ENCODE measurements at places on chromosomes 11 and 22. TPM values are rescaled to one million over a fixed set of nuclear protein-coding genes. Genes with fewer than 3 reads are reported as not detected.

The NCR3LG1 gene
- 0.99 TPM for polyA plus RNA-seq

- no peak for DNase-seq
Measured at GRCh38 chr22:23230348-23231068, 50.2 kb downstream of the BCR start.

DNA sequence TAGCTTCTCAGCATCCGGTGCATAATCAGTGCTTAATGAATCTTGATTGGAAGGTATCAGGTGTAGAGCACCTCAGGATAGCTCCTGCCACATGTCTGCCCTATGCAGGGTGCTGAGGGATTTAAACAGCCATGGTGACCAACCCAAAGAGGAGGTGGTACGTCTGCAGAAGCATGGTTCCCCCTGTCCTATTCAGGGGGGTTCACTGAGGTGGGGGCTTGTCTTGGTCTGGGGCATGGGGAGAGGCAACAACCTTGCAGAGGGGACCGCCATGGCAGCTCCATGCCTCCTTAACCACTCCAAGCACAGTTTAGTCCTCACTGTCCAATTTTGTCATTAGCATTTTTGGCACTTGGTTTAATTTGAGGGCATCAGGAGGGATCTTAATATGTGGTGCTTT, 24.9 kb downstream of the UBE2L3 start:
- no peak for DNase-seq

DNA sequence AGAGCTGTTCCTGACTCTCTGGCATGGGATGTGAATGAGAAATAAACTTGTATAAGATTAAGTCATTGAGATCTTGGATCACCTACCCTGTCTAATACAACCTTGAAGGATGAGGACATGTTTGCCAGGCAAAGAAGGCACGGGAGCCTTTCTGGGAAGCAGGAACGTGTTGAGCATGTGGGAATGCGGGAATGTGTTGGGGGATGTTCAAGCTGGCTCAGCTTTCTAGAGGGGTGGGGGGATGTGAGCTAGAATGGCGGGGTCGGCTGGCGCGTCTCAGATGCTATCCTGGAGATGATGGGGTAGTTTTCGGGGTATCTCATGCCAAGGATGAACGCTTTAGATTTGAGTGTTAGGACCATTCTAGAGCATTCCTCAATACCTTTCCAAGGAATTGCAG, 227.1 kb downstream of the DSCAML1 start:
- DNase-seq, result no peak

The SYT12 gene
- 0.16 TPM for polyA plus RNA-seq

GRCh38 chr11:116832350-116833290, 2.9 kb downstream of the APOC3 start:
- DNase-seq, result no peak

GRCh38 chr11:61145228-61146005, 15.8 kb downstream of the VPS37C start:
- DNase-seq, result no peak

DNA sequence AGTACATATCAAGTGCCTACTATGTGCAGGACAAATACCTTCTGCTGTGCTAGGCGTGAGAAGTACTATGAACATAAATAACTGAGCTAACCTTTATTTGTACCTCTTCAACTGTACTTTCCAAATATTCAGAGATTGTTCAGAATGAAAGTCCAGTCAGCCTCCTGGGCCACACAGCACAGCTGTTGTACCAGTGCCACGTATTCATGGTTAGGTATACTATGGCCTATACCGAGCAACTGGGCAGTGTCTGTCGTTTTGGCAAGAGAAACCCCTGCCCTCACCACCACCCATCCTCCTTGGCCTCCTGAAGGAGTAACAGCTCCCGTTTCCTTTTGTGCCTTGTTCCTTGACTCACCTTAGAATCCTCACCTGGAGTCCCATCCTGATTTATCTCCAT, 53.0 kb downstream of the RASSF10 start:
- DNase-seq, result no peak

- DNase-seq, result no peak
Measured at GRCh38 chr11:67700141-67700540, 25.7 kb upstream of the ALDH3B2 start.

GRCh38 chr11:13183094-13183825, 94.3 kb upstream of the BMAL1 start:
- DNase-seq, result peak; percentile 44
